Right cardiac atrium (tissue), 5 donors: ENCODE measurements at places on chromosomes 11 and 22. TPM values are rescaled to one million over a fixed set of nuclear protein-coding genes. Genes with fewer than 3 reads are reported as not detected.

DNA sequence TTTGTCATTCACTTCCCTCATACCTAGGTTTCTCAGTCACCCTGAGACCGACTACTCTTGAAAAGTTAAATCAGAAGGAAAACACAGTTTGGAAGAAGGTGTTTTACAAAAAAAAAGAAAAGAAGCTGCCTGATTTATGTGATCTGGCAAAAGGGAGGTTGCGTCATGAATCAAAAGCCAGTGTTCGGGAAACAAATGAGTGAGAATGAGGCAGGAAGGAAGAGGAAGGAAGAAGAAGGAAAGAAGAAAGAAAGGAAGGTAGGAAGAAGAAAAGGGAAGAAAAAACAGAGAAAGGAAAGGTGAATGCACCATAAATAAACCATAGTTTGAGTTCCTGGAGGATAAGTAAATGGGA is 314.6 kb downstream of the BLID start:
- no peak for DNase-seq

- DNase-seq, result peak; percentile 38
These were observed 171.3 kb downstream of the BRD1 start for GRCh38 chr22:49656291-49656851.

Gene JHY
- total RNA-seq, result 5.0 TPM

- DNase-seq, result peak; percentile 85
These were observed 45.1 kb upstream of the LMO2 start for GRCh38 chr11:33936725-33937604.
